Stomach (tissue), 19 donors: ENCODE measurements at places on chromosomes 7 and 10.
A peak's percentile ranks its signal among the peaks of the same experiment; 100 is the strongest.

DNA sequence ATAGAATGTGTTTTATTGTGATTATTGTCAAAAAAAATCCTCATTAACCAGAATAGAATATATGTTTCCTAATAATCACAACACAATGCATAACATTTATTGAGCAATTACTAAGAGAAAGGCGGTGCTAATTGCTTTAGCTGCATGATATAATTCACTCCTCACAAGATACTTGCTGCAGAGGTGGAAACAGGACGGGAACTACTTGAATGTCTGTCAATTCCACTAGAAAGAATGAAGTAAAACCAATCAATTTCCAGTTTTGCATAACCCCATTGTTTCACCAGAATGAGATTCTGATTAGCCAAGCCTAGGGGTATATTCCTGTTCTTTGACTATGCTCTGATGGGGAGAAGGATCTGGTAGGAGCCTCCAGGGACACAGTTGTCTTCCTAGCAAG is 239.1 kb upstream of the NRP1 start:
- DNase-seq, result no peak

DNA sequence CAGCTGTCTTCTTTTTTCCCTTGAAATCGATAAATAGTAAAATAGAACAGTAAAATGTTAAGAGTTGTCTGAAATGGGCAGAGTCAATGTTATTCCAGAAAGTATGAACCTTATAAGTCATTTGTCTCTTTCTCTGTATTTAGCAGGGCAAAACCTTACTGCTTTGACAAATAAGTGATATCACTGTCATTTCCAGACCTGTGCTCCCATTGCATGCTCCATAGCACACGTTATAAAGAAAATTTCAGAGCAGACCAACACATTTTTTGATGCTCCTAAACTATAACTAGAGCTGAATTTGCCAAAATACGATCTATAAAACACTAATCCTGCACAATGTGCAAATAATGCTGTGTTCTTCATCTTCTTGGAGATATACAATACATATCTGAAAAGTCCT is 1.1 kb downstream of the A1CF start:
- no peak for DNase-seq

DNA sequence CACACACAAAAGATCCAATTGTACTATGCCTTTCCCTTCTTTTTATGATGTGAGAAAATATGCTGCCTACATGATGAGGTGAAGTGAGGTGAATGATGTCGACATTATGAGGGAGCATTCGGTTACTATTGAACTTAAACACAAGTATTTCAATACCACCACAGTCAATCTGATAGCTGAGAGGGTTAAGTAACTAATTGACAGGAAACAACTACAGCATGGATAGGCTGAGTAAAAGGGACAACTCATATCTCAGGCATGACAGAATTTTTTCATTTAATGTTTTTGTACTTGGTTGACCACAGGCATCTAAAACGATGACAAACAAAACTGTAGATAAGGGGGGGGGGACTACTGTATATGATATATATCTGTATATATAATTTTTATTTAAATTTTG is 488.9 kb downstream of the SH2D4B start:
- DNase-seq, result no peak

DNA sequence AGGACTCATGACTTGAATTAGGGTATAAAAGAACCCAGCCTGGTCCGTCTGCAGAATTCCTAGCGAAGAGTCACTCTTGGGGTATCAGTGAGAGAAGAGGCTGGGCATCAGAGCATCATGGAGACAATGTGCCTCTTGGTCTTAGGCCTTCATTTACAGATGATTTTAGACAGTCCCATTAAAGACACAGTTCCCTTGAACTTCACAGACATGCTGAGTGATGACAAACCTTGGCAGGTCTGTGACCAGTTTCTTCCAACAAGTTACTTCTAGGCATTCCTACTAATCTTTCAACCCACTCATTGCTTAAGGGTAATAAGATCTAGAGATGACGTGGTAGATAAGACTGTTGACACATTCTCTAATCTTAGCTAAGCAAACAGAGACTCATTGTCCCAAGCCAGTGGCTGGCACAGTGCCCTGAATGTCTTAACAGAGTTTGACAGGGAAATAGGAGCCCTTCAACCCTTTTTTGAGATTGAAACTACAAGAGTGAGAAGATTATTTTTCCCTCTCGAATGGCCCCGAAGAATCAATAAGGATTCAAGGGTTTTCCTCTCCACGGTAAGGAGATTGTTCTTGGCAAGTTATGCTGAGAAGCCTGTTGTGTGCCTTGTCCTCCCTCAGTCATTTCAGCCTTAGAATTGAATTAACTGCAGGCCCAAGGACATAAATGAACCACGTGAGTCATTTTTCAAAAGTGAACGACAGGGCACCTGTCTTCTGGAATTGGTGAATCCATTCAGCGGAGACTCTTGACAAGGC is 281.1 kb downstream of the CCDC3 start:
- DNase-seq, result peak; percentile 97

GRCh38 chr10:45418849-45419675 is 45.0 kb downstream of the ALOX5 start:
- peak; percentile 51 for DNase-seq

DNA sequence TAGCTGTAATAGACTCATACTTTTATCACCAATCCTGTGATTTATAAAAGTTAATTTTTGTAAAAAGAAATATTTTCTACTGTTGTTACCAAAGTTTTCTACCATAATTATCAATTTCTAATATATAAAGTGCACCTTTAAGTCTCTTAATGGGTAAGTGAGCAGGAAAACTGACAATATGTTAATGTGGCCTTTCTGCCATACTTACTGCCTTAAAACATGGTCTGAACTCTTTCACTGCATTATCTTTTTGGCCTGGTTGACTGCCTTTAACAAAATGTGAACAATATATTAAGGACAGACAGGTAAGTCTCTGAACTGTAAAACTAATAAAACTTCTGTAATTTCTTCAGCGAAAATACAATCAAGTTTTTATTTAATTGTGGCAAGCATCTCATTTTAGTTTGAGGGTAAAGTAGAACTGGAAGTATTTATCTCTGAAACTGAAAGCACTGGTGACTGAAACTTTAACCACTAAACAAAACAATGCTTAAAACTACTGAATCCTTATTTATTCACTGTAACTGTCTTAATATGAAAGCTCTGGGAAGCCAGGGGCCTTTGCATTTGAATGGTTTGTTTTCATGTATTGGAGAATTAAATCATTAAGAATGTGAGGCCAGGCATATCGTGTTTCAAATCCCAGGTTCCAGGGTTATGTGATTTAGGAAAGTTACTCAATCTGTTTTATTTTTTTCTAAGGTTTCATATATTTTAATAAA is 948.8 kb upstream of the POT1 start:
- DNase-seq, result no peak

GRCh38 chr7:17234030-17234397 is 64.4 kb upstream of the AHR start:
- no peak for DNase-seq

DNA sequence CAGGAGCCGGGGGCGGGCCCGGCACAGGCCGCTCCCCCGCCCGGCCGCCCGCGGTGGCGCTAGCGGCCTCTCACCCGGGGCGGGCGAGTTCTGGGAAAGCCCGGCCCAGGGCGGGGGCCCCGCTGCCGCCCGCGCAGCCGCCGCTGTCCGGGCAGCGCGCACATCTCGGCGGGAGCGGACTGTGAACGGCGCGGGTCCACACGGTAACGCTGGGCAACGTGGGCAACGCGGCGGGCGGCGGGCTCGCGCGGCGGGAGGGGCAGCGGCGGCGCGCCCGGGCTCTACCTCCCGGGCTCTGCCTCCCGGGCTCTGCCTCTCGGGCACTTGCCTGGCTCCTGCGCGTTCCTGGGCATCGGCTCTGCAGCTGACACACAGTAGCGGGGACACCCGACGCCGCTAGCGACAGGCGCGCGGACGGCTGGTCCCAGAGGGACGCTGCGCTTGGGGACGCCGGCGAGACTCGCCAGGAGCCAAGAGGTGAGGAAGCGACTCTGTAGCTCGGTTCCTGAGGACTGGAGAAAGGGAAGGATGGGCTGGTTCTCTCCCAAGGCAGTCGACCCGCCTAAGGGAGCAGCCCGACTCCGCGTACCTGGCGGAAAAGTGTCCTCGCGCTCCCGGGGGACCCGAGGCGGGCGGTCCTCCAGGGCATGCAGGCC is at the start of gene PLCE1:
Gene PLCE1, plus strand, starts transcription at position 150 of the 656 bp plus-strand sequence. CDS start 37,116 bp downstream, outside the sequence.
- peak; percentile 90 for DNase-seq

GRCh38 chr7:50411332-50411731 is 38.8 kb downstream of the FIGNL1 start:
- no peak for DNase-seq

DNA sequence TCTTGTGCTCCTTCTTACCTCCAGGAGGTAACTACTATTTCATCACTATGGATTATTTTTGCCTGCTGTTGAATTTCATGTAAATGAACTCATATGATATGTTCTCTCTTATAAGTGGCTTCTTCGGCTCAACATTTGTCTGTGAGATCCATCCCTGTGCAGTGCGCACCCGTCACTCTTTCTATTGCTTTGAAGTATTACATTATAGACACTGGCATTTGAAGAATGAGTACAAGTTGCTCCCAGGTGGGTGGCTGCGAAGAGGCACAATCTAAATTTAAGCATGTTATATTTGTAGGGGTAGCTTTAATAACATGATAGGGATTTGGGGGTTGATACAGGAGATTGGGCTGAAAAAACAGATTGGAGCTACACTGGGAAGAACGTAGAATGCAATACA is 809.7 kb downstream of the CCSER2 start:
- no peak for DNase-seq

DNA sequence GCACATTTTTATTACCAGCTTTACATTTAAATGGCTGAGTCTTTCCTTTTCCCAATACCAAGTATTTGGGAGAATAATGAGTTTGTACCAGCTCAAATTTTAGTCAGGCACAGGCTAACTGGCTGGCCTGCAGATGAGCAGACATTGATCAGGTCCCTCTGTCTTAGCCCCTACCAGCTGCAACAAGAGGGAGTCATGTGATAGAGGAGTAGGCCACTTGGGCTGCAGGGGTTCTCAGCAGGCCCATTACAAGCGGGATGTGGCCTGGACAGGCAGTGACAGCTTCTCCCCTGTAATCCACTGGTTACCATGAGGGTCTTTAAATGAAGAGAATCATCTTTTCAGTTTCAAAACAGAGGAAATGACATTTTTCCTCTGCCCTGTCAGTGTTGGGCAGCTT is 283.6 kb downstream of the SUGCT start:
- no peak for DNase-seq

DNA sequence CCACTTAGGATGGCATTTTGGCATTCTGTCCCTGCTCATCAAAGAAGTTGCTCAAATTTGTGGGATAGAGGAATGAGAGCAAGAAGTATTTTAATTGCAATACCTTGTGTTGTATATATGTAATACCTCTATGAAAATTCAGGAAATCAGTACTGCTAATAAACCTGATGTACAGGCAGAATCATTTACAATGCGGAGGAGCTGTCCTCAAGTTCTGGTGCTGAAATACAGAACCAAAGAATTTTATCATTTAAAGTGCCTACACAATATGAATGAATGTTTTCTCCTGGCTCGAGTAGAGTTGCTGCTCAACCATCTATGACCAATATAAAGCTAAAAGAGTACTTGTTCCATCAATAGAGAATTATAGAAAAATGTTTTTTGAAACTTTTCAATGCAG is 305.8 kb downstream of the PLXNA4 start:
- DNase-seq, result no peak

GRCh38 chr7:25322473-25322872 is 94.2 kb upstream of the NPVF start:
- DNase-seq, result no peak

DNA sequence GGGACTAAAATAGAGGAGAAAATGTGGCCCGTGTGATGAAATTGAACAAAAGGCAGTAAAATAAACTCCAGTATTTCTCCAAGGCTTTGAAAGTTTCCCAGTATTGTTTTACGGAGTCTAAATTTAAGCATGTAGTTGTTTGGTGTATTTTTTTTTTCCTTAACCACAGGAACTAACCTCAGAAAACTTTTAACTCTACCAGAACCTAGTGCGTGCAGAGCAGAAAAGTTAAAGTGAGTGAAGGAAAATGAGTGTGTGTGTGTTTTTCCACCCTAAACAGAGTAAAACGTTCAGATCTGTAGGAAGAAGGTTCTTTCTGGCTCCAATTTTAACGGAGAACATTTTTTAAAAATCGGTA is 812 bp downstream of the PROSER2 start:
- no peak for DNase-seq

DNA sequence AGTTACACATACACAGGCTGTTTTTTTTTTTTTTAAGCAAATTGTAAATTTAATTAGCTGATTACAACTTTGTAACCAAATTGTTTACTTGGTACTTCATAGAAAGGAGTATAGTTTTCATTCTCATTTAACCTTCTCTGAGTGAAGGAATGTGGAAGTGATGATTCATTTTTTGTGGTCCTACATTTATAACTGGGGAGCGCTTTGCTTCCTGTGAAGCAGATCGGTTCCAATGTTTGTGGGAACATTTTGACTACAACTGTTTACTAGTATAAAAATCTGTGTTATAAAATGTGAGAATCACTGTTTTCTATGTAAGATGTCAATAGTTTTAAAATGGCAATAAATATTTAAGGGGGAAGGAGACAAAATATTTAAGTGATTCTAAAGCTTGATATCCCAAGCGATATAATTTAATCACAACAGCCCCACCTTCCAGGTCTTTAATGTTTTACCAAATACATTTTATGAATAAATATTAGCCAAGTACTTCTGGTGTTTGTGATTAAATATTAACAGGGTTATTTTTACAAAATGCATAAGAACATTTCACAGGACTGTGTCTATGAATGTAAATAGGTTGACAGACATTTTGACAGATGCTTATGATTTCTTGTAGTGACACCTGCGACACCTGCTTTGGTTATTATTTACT is 57.1 kb downstream of the NXPH1 start:
- no peak for DNase-seq

- no peak for DNase-seq
These were observed 259.6 kb upstream of the SEMA3E start for GRCh38 chr7:83908526-83908925.

- peak; percentile 20 for DNase-seq
These were observed 15.0 kb downstream of the SLC18A2 start for GRCh38 chr10:117255835-117256460.

- no peak for DNase-seq
These were observed 1007.6 kb downstream of the ANKRD7 start for GRCh38 chr7:119232091-119232490.

DNA sequence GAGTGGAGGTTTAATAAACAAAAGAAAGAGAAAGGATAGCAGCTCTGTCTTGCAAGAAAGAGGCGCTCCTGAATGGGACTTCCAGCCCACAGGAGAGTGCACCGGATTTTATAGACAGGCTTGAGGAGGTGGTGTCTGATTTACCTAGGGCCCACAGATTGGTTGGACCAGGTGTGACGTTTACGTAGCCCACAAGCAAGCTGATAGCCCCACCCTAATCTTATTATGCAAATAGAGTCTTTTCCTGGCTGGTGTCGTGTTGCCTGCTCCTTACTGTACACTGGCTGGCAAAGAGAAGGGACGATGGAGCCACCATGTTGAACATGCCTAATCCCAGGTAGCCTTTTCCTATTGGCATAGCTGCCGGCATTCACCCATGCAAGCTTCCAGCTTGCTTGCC is 319.7 kb upstream of the POM121L12 start:
- DNase-seq, result no peak

GRCh38 chr10:132700156-132701098 is 85.5 kb downstream of the NKX6-2 start:
- DNase-seq, result no peak
